WERI-Rb-1 (cell line): ENCODE measurements at places on chromosomes 13 and 19.

DNA sequence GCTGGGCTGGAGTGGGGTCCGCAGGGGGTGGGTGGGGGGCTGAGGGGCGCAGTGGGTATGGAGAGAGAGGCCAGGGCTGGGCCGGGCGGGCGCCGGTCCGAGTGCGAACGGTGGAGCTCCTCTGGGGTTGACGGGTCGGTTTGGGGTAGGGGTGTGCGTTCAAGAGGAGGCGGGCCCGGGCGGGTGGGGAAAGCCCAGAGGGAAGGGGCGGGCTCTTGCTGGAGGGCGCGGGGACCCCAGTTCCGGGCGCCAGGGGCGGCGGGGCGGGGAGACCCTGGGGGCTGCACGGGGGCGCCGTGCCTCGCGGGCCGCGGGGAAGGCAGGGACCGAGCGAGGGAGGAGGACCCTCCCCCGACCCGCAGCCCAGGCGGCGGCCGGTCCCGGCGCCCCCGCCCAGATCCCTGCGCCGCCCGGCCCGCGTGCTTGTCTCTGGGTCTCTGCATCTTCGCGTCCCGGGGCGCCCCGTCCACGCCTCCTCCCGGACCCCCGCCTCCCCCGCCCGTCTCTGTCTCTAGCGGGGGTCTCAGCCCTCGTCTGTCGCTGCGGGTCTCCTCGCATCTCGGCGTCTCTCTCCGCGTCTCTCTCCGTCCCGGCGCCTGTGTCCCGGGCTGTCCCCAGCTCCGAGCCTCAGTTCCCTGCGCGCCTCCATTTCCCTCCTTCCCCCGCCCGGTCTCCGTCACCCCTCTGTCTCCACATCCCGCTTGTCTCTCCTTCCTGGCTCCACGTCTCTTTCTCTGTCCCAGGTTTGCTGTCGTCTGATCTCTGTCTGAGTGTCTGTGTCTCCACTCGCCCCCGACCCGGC is 8.3 kb upstream of the SHISA7 start:
- DNase-seq, result no peak

DNA sequence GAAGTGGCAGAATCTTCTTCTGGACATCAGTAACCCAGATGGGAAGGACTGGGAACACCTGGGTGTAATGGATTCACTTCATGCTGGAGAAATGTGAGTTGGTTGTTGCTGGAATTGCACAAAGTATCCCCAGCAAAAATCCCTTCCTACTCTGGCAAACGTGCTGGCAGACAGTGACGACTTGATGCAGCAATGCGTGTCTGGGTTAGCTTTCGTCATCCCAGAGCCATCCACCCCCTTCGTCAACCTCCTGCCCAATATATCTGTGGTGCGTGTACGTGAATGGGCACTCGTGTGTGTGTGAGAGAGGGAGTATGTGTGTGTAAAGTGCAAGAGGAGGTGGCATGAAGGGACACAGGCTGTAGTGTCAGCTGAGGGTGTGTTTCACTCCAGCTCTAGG is 70.9 kb downstream of the TM9SF2 start:
- no peak for DNase-seq

DNA sequence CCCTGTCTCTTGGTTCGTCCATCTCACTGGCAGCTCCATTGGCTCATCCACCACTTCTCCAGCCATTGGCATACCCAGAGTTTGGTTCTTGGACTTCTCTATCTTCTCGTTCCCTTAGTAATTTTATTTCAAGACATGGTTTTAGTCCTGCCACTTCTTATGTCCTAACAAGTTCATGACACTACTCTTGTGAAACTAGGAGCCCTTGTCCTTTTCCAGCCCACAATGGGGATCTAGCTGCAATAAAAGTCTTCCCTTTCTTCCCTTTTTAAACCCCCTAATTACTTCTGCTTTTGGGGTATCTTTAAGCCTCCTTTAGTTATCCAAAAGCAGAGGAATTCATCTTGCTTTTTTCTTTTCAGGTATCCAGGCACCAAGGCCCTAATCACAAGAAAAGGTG is 2.9 kb upstream of the RCBTB2 start:
- DNase-seq, result no peak

DNA sequence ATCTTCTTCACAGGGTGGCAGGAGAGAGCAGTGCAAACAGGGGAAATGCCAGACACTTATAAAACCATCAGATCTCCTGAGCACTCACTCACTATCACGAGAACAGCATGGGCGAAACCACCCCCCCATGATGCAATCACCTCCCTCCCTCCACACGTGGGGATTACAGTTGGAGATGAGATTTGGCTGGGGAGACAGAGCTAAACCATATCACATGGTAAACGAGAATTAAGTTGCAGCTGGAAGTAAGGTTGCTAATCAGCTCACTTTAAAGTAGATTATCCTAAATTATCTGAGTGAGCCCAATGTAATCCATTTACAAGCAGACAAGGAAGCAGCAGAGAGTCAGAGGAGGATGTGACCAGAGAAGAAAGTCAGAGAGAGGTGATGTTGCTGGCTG is 102.2 kb upstream of the IPO5 start:
- peak; percentile 98 for DNase-seq

- no peak for DNase-seq
These were observed 362.1 kb downstream of the EFNB2 start for GRCh38 chr13:106173346-106173745.

GRCh38 chr13:110409581-110409992 is 102.5 kb downstream of the COL4A2 start:
- no peak for DNase-seq

DNA sequence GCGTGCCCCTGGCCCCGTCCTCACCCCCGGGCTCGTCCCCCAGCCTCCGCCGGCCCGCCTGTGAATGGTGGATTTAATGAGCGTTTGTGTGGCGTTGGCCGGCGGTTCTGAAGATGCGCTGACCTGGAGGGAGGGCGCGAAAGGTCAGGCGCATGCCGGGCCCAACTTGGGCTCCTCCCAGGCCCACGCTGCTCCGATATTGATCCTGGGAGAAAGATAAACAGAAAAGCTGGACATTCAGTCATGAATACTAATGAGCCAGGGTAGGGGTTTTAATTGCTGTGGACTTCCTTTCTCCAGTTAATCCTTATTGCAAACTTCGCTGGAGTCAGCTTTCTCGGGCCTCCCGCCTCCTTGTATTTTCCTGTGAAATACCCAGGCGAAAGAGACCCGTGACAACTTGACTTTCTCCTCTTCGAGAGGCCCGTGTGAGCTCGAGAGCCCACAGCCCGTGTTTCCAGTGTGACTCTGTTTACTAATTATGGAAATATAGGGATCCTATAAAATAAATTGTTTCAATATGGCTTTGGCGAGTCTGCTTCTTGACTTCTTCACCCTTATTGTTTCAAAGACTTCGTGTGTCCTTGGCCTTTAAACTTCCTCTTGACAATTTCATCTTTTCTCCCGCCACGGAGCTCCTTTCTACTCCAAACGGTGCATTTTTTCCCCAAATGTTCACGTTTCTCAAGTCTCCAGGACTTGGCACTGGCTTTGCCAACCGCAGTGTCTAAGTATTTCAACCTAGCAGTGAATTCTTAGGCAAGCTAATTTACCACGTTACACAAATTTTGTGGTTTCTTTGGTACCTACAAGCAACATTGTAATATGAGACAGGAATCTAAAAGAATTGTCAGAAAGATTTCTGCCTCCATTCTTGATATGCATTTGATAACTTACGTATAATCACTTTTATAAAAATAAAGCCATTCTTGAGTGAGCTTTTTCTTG is 10.5 kb downstream of the ZIC2 start:
- no peak for DNase-seq

- DNase-seq, result no peak
These were observed 6.5 kb downstream of the SOX1 start for GRCh38 chr13:112073245-112074138.
